ENCODE measurements at places on chromosomes 5 and 9.

- DNase-seq = no peak
Measured at GRCh38 chr5:150640311-150641005, at the start of gene SYNPO. Gene SYNPO, plus strand, starts transcription at chr5:150640660. Its CDS starts 7,616 bp downstream, at chr5:150648276.

- DNase-seq = no peak
Measured at GRCh38 chr5:77131361-77131760, 44.3 kb upstream of the ZBED3 start.

DNA sequence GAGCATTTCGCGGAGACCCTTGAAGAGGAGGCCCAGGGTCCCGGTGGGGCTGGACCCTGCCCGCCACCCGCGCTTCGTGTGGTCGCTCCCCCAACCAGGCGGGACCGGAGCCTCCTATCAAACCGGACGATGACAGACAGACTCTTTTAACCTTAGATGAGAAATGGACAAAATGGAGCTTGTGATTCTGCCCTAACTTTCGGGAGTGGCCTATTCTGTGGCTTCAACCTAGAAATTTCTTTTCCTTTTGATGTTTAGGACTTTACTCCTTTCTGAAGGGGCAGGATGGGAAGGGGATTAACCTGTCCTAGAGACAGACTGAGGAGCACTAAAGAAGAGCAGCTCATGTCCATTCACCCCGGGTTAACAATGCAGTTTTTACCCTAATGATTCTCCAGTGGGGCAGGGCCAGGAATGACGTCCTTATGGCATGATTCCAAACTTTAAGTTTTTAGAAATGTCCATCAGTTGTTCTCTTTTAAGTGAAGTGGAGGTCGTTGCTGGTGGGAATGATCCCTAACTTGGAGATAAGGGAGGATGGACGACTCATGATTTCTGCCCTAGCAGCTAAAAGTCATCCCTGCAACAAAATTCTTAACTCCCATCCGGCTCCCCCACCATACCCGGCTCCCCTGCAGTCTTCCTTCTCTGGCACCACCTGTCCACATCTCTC is 1.0 kb downstream of the NIPSNAP3A start:
- DNase-seq = no peak

GRCh38 chr5:83450183-83450966 is 21.2 kb upstream of the VCAN start:
- no peak for DNase-seq

- DNase-seq = no peak
Measured at GRCh38 chr5:56095579-56096102, 100.9 kb upstream of the IL6ST start.

DNA sequence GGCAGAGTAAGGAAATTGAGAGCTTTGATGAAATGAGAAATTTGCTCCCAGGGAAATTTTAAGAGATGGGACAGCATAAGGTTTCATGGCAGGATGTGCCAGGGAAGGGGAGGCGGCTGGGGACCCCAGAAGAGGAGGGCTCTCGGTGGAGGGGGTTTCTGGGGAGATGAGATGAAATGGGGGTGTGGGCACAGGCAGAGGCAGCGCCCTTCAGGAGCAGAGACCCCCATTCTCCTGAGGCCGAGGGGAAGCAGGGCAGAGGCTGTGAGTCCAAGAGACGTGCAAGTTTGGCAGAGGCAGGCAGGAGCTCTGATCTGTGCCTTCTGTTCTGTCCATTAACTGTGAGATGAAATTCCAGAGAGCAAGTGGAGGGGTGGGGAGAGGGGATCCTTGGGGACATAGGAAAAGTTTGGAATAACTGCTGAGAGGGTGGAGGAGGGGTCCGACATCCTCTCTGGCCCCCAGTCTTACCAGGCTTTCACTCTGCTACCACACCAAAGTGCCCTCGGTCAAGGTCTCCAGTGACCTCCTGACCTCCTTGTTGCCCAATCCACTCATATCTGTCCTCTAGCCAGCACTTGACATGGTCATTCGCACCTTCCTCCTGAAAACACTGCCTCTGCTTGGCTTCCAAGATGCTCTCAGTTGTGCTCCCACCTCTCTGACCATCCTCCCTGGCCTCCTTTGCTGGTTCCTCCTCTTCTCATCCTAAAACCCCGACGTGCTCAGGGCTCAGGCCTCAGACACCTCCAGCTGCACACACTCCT is 108.1 kb upstream of the MVB12B start:
- DNase-seq = no peak

GRCh38 chr5:55933377-55934114 is 61.2 kb downstream of the IL6ST start:
- DNase-seq = no peak

DNA sequence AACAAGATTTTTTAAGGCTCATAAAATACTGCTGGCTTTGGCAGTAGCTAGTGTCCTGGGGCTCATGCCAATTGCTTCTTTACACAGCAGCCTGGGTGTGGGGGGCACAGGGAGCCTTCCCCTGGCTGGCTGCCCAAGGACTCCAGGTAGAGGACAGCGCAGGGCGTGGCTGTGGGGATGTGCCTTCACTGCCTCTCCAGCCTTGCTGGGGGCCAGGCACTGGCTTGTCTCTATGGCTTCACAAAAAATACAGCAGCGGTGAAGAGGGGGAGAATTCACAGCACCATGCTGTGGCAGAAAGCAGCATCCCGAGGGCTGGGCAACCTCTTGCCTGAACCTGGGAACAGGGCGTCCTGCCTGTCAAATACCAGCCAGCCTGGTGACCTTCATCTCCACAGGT is 57.4 kb downstream of the DAP start:
- no peak for DNase-seq

- no peak for DNase-seq
Measured at GRCh38 chr5:79829260-79829659, 139.6 kb downstream of the CMYA5 start.

DNA sequence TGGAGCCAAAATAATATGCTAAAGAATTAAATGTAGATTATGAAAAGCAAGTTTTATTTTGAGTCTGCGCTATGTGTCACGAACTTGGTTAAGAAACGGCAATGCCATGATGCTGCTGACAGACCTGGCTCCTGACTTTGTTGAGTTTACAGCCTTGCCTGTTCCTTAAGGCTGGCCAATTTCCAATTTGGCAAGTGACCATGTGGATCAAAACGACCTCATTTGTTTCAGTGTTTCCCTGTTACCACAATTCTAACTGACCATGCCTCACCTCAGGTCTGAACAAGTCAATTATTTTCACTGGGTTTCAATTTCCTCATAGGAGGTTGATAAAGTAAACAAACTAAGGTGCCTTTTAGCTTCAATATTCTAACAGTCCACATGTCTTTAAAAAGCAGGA is 461.4 kb downstream of the ZNF608 start:
- no peak for DNase-seq

GRCh38 chr9:7284517-7284916 is 515.1 kb downstream of the DMAC1 start:
- no peak for DNase-seq

GRCh38 chr9:125988479-125989050 is 241.4 kb downstream of the PBX3 start:
- DNase-seq = no peak

GRCh38 chr9:88933607-88934379 is 57.5 kb upstream of the S1PR3 start:
- DNase-seq = no peak

DNA sequence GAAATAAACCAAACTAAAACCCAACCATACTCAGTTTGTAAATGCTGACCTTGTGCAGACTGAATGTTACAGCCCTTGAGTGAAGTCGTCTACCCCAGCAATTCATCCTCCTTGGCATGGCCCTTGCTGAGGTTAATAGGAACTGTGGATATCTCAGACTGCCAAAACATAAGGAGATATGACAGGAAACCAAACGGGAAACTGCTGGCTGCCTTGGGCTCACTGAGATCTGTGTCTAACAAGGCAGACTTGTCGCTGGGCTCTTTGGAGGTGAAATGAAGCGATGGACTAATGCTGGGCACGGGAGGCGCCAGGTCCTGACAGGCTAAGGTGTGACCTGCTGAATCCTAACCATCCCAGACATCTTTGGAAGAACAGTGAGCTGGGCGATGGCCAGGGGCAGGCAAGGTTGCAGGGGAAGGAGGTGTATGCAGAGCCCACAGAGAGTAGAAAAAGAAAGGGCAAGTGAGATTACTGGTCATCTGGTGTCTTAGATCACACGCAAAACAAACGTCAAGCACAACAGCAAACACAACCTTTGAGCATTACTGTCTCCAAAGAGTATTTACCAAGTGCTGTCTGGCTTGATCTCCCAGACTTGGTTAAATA is 44.6 kb upstream of the ALDH1A1 start:
- no peak for DNase-seq

DNA sequence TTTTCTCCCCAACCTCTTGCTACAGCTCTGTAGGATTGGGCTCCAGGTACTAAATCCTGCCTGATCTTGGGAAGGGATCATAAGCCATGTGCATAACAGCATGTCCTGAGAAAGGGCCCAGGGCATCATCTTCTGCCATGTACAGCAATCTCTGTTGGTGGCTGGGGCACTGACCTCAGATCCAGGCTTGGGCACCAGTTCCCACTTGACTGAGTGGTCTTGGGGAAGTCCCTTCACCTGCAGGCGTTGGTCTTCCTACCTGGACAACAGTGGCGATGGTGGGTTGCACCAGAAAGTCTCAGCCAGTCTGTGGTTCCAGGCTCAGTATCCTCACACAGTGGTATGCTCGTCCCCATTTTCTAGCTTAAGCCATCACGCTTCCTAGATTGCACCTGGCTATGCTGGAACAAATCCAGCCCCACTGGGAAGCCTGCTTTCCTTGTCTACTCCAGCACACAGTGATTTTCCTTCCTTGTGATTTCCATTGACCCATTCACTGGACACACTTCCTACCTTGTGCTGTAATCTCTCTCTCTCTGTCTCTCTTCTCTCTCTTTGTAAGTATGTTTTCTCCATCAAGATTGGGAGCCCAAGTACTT is 121.7 kb upstream of the PITX1 start:
- no peak for DNase-seq

- DNase-seq = no peak
Measured at GRCh38 chr5:57025961-57026360, 74.0 kb upstream of the MIER3 start.

DNA sequence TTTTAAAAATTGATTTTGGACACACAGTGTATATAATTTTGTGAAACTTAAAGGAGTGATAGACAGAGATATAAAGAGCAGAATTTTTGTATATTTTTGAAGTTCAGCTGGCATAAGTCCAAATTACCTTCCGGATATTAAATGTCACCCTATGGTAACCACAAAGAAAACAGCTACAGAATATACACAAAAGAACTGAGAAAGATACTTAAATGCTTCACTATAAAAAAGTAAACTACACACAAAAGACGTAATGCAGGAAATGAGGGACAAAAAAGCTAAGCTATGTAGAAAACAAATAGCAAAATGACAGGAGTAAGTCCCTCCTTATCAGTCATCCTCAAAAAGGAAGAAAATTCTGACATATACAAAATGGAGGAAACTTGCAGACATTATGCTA is 29.4 kb downstream of the HACD4 start:
- DNase-seq = no peak

GRCh38 chr5:133824661-133825254 is 143.7 kb downstream of the C5orf15 start:
- DNase-seq = peak; percentile 26

GRCh38 chr5:179870952-179871351 is 12.3 kb upstream of the MRNIP start:
- DNase-seq = no peak

DNA sequence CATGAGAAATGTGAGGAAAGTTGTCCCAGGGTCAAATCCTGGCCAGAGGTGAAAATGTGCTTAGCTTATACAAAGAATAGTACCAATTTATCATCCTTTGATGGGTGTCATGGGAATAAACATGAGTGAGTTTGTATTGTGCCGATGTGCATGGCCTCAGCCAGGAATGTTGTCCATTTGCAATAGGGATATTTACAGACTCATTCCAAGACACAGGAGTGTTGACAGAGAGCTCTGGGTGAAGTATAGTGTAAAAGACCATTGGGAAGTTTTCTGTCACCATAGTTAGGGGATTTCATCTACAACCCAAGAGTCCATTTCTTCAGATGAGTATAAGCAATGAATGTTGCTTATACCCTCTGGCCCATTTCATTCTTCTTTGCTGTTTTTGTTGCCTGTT is 160.1 kb downstream of the DMAC1 start:
- DNase-seq = no peak

Measured in stimulated activated CD4-positive, alpha-beta T cell treated with anti-CD3 and anti-CD28 coated beads, Interleukin-2, amount 100 ng/mL, for 24 hours (primary cell).